Cerebellum (tissue), 4 donors: ENCODE measurements at places on chromosomes 16 and 17.

GRCh38 chr17:34645594-34645993 is 66.2 kb downstream of the TMEM132E start:
- no peak for DNase-seq

GRCh38 chr16:78444-79150 is 572 bp downstream of the MPG start:
- peak; percentile 64 for DNase-seq

- peak; percentile 96 for DNase-seq
Measured at GRCh38 chr17:77884019-77884418, 74.5 kb upstream of the TNRC6C start.

GRCh38 chr17:37133136-37133535 is 184.4 kb downstream of the AATF start:
- no peak for DNase-seq

DNA sequence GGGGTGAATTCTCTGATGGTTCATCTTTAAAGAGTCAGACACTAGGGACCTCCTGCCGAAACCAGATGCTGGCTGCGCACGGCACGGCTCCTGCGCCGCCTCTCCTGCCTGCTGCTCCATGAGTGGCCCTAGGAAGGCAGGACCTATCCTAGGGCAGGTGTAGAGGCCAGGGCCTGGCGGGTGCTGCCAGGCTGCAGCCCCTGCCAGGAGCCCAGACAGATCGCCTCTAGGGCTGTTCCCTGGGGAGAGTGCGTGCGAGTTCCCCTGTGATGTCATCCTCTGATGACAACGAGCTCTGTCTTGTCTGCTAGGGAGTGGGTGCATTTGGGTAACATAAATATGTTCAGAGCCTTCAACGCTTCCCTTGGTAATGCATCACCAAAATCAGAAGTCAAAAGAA is 23.9 kb downstream of the SLC38A10 start:
- DNase-seq, result no peak

DNA sequence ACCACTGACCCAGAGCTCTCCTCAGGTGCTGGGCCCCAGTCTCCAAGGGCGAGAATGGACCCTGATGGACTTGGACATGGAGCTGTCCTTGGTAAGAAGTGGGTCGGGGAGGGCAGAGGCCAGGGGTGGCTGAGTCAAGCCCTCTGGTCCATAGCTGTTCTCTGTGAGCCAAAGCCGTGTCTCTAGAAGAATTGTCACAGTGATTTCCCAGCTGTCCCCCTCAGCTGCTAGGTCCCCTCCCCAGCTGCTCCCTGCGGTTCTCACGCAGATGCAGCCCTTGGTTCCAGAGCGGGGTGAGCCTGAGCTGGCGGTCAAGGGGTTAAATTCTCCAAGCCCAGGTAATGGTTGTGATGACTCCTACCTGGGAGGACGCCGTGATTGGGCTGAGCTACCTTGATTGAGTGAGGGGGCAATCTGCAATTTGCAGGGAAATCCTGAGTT is 1.3 kb upstream of the NOL3 start:
- no peak for DNase-seq

GRCh38 chr17:57619061-57619937 is 125.8 kb downstream of the CCDC182 start:
- no peak for DNase-seq

DNA sequence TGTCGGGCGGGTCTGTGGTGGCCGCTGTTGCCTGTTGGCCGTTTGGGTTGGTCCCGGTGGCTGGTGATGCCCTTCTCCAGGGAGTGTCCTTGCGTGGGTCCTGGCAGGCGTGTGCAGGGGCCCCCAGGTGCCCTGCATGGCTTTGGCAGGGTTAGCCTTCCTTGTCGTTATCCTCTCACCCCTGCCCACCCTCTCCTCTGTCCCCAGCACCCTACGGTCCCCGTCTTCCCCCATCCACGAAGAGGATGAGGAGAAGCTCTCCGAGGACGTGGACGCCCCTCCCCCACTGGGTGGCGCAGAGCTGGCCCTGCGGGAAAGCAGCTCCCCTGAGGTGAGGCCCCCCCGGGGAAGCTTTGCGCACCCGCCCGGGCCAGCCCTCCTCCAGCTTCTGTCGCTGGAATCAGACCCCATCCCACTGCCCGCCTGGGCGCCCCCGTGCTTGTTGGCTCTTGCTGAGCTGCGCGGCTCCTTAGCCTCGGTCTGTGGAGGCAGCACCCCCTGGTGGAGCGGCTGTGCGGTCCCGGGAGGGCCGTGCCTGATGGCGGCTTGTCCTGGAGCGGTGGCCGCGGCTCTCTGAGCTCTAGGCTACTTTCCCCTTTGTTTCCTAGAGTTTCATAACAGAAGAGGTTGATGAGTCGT is 10.6 kb upstream of the NUDT16L1 start:
- no peak for DNase-seq

GRCh38 chr16:3252967-3253366 is 3.5 kb downstream of the MEFV start:
- DNase-seq, result no peak

DNA sequence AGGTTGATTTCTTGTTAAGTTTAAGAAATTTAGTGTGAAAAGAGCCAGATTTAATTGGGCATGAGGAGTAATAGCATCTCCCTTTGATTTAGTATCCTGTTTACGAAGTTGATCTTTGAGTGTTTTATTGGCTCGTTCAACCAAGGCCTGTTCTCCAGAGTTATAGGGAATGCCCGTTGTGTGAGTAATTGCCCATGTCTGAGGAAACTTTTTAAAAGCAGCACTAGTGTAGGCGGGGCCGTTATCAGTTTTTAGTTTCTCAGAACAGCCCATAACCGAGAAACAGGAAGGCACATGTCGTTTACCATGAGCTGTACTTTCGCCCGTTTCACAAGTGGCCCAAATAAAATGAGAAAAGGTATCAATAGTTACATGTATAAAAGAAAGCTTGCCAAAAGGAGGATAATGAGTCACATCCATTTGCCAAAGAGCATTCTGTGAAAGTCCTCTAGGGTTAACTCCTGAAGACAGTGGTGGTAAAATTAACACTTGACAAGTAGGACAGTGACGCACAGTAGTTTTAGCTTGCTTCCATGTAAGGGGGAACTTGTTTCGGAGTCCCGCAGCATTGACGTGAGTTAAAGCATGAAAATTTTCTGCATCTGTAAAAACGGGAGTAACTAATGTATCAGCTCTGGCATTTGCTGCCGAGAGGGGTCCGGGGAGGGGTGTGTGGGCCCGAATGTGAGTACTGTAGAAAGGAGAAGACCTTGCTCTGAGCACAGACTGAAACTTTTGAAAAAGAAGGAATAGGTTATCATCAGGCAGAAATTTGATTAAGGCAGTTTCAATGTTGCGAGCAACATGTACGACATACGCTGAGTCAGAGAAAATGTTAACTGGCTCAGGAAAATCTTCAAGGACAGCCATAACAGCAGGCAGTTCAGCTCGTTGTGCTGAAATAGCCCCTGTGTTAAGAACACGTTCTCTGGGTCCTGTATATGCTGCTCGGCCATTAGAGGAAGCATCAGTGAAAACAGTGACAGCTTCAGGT is 18.5 kb upstream of the KCTD5 start:
- no peak for DNase-seq

GRCh38 chr17:2050300-2051060 is 4.4 kb upstream of the HIC1 start:
- peak; percentile 90 for DNase-seq

GRCh38 chr17:30318155-30318554 is 15.7 kb downstream of the TMIGD1 start:
- no peak for DNase-seq

DNA sequence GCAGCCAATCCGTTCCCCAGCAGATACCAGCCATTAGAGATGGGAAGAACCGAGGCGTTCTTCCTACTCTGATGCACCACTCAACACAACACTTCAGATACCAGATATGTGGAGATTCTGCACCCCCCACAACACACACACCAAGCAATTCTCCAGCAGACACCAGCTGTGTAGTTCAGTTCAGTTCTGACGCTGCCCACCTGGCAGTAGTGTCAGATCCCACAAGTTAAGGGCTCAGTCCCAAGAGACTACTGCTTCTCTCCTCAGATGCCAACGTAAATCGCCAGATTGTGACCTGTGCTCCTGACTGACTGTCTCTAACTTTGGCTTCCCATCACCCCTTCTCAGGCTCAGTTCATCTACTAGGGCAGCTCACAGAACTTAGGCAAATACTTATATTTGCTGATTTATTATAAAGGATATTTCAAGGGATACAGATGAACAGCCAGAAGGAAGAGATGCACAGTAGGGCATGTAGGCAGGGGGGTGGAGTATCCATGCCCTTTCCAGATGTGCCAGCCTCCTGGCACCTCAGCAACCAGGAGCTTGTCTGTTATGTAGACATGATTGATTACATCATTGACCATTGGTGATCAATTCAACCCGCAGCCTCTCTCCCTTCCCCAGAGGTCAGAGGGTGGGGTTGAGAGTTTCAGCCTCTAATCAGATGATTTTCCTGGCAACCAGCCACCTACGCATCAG is 110.6 kb downstream of the PRKCA start:
- DNase-seq, result no peak

- no peak for DNase-seq
Measured at GRCh38 chr17:81346908-81347349, 48.3 kb upstream of the BAHCC1 start.

DNA sequence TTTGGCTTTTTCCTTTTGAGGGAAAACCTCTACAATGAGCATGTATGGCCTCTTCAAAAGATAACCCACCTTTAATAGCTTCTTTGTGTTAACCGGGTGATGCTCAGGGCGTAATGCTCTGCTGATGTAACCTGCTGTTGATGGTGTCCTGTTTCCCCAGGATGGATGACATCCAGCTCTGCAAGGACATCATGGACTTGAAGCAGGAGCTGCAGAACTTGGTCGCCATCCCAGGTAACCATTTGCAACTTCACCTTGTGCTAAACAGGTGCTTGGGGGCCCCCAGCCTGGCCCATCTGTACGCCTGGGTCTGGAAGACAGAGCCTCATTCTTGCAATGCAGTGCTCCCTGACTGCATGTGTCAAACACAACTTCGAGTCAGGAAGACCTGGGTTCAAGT is 75.1 kb downstream of the MARF1 start:
- no peak for DNase-seq

DNA sequence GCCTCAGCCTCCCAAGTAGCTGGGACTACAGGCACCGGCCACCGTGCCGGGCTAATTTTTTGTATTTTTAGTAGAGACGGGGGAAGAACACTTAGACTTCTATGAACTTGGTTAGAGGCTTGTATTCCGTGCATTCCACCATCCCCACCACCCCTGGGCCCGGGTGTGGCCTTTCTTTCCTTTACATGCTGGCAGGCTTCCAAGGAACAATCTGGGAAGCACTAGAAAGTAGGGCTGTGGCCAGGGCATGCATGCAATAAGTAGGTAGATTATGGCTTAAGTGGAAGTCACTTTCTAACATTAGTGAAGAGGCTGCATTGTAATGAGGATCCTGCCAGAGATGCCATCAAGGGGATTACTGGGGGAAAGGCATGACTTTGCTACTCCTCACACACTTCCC is 171.6 kb downstream of the SHISA6 start:
- no peak for DNase-seq

GRCh38 chr17:444879-445454 is 92.4 kb upstream of the RPH3AL start:
- DNase-seq, result no peak

GRCh38 chr16:57386381-57386951 is 14.2 kb downstream of the CX3CL1 start:
- DNase-seq, result no peak

DNA sequence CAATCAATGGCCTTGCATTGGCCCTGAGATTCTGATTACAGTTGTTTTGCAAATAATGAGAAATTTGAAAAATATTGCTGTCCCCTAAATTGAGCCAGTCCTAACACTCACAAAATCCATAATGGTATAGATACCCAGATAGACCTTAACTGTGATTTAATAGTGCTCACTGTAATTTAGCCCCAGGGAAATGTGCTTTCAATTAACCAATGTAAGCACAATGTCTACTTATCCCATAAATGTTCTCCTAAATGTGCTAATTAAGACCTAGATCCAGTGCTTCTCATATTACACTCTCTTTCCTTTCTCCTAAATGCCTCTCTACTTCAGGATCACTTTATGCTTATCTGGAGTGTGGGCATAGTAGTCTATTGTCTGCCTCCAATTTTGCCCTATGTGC is 417.8 kb upstream of the CCL2 start:
- DNase-seq, result no peak
